ENCODE measurements at places on chromosomes 3 and 15. TPM values are rescaled to one million over a fixed set of nuclear protein-coding genes. Genes with fewer than 3 reads are reported as not detected.

DNA sequence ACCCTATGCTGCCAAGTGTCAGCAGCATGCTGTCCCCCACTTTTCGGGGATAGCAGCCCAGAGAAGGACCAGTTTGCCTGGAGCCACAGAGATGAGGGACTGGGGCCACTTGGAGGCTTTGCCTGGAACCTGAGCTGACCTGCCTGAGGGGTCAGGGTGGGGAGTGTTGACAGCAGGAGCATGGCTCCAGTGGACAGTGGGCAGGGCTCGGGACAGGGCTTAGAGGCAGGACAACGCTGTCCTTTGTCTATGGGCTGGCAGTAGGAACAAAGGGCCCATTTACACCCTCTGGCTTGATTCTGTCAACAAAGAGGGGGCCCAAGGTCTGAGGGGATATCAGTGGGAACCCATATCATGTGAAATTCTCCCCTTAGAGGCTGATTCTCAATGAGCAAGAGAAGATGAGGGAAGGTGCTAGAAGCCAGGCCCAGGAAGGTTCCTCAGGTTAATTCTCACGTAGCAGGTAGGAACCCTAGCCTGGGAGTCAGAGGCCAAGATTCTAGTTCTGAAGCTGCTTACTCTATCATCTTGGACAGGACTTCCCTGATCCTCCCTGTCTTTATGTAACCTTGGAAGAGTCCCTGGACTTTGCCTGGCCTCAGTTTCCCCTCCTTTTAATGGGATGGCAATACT, 29.7 kb upstream of the HHATL start:
- DNase-seq = no peak

Gene STARD9
- total RNA-seq = 11.9 TPM

- DNase-seq = no peak
Measured at GRCh38 chr3:73448761-73449301, 175.9 kb downstream of the PDZRN3 start.

- no peak for DNase-seq
Measured at GRCh38 chr3:172224560-172225214, 185.3 kb downstream of the FNDC3B start.

Gene FOXB1
- 9.6 TPM for total RNA-seq

Gene SLC2A2
- total RNA-seq = not detected

DNA sequence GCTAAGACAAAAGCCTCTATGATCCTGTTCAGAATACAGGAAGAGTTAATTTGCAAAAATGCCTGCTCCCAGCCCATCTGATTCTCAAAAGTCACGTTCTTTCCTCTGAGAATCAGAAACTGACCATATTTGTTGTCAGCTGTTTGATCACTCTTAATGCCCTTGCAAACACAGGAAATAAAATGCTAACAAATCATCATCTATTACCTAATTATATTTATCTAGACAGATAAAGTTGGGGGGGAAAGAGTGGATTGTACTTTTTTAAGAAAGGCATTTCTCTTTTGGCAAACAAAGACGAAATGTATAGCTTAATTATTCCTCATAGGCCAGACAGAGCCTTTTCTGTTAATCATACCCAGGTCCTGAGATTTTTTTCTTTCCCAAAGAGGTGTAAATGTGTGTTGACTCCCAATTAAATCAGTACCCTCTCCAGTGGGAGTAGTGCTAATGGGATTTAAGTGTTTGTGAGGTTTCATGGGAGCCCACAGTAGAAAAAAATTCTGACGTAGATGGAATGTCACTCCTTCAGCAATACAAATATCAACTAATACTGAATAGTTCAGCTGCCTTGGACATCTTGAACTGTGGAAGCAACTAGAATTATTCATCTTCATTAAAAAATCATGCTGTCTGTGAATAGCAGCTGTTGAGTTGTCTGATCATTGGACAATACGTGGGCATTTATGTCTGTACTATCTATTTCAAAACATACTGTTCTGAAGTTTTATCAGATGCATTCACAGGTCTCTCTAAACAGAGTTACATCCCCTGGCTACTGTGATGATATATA, 22.5 kb upstream of the BNIP2 start:
- DNase-seq = no peak

Gene RLBP1
- total RNA-seq = 1.3 TPM

Gene PP2D1
- total RNA-seq = not detected
